ENCODE measurements at places on chromosomes 16 and 17. TPM values are rescaled to one million over a fixed set of nuclear protein-coding genes. Genes with fewer than 3 reads are reported as not detected.

DNA sequence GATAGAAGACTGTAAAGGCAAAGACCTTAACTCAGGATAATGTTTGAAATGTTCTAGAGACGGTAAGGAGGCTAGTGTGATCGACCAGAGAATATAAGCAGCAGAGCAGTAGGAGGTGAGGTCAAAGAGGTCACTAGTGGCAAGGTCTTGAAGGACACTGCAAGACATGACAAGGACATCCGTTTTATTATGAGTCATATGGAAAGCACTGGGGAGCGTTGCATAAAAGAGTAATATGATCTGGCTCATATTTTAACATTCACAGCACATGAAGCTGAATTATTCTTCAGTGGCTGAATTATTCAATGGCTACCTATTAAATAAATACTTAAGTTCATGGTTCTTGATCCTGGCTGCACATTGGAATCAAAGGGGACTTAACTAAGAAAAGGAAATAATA lies 123.7 kb downstream of the SOX9 start:
- no peak overlapping the region for H3K4me3 ChIP-seq
- peaks cover 12% of the 10 kb centered on the region for H3K27me3 ChIP-seq
- no peak for DNase-seq
- H3K27ac ChIP-seq: no peak overlapping the region
- H3K36me3 ChIP-seq: no peaks in the 10 kb centered on the region

DNA sequence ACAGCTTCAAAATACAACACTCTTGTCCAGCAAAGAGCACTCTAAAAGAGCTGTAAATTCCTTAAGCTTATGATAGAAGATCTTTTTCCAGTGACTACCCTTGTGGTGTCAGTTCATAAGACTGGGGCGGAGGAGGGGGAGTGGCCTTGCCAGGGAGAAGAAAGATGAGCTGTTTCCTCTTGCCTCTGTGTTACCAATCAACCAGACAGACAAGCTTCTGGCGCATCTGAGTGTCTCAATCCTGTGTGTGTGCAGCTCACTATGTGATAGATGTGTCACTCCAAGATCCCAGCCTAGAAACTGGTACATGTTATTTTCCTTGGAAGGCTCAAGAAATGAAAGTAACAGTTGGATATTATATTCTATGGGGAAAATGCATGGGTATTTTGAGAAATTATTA lies 167.4 kb upstream of the CACNG3 start:
- no peak for DNase-seq
- no peaks in the 10 kb centered on the region for H3K4me1 ChIP-seq
- no peak overlapping the region for H3K4me3 ChIP-seq
- no peaks in the 10 kb centered on the region for H3K36me3 ChIP-seq

- H3K4me3 ChIP-seq: no peak overlapping the region
- H3K27me3 ChIP-seq: peaks cover 41% of the 10 kb centered on the region
- peaks cover 13% of the 10 kb centered on the region for H3K4me1 ChIP-seq
- H3K27ac ChIP-seq: peak overlapping the region; percentile 48
- H3K36me3 ChIP-seq: no peaks in the 10 kb centered on the region
Measured at GRCh38 chr17:72151565-72152386, 31.0 kb downstream of the SOX9 start.

DNA sequence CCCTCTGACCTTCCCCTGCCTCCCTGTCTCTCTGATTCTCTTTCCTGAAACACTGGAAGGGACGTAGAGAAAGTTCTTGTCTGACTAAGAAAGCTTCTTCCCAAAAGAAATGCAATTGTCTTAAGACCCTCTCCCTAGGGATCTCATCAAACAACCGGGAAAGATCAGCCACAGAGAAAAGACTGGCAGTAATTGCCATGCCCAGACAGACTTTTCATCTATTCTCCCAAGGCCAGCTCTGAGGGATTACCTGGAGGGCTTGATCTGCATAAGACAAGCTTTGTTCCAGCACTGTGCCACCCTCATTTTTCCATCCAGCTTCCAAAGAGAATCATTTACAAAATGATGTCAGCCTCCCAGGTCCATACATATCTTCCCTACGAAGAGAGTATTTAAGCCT lies 38.8 kb upstream of the HS3ST3A1 start:
- H3K27me3 ChIP-seq: peaks cover 10% of the 10 kb centered on the region
- no peak overlapping the region for H3K4me3 ChIP-seq
- DNase-seq: no peak
- H3K27ac ChIP-seq: no peak overlapping the region
- H3K36me3 ChIP-seq: no peaks in the 10 kb centered on the region

GRCh38 chr17:20066253-20066652 lies 57.1 kb downstream of the SPECC1 start:
- H3K36me3 ChIP-seq: no peaks in the 10 kb centered on the region
- peaks cover 21% of the 10 kb centered on the region for H3K27me3 ChIP-seq
- no peak for DNase-seq
- peaks cover 1% of the 10 kb centered on the region for H3K4me1 ChIP-seq

SMPD3 gene
- total RNA-seq: 1.7 TPM

DNA sequence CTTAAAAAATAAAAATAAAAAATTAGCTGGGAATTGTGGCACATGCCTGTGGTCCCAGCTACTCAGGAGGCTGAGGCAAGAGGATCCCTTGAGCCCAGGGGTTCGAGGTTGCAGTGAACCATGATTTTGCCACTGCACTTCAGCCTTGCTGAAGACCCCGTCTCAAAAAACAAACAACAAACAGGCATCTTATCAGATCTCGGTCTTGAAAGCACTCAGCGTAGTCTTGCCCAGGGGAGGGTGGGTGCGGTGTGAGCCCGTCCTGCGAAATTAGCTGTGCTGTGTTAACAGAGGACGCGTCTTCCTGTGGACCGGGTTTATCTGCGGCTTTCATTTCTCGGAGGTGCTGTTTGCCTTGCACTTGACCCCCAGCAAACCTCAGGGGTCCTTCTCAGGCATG lies 5.4 kb downstream of the GAA start:
- H3K36me3 ChIP-seq: no peaks in the 10 kb centered on the region
- DNase-seq: no peak
- H3K4me1 ChIP-seq: peaks cover 9% of the 10 kb centered on the region
- no peak overlapping the region for H3K4me3 ChIP-seq
- no peak overlapping the region for H3K27ac ChIP-seq

- no peak overlapping the region for H3K27ac ChIP-seq
- peaks cover 5% of the 10 kb centered on the region for H3K36me3 ChIP-seq
- H3K4me1 ChIP-seq: peaks cover 1% of the 10 kb centered on the region
- no peak for DNase-seq
- no peak overlapping the region for H3K4me3 ChIP-seq
Measured at GRCh38 chr16:70694868-70695218, 9.0 kb upstream of the MTSS2 start.

- H3K27me3 ChIP-seq: peaks cover 14% of the 10 kb centered on the region
- no peak for DNase-seq
- H3K4me1 ChIP-seq: peaks cover 2% of the 10 kb centered on the region
- H3K36me3 ChIP-seq: no peaks in the 10 kb centered on the region
- H3K27ac ChIP-seq: peak overlapping the region; percentile 47
Measured at GRCh38 chr16:75494661-75495075, 573 bp downstream of the CHST6 start.

GRCh38 chr17:39701012-39701783 lies 1.3 kb downstream of the ERBB2 start:
- DNase-seq: no peak
- H3K4me3 ChIP-seq: peak overlapping the region; percentile 93
- H3K27ac ChIP-seq: peak overlapping the region; percentile 77
- peaks cover 49% of the 10 kb centered on the region for H3K4me1 ChIP-seq

GRCh38 chr16:31344712-31345111 lies 10.3 kb upstream of the ITGAX start:
- H3K4me1 ChIP-seq: no peaks in the 10 kb centered on the region
- no peaks in the 10 kb centered on the region for H3K36me3 ChIP-seq
- no peak for DNase-seq
- no peak overlapping the region for H3K4me3 ChIP-seq
- peaks cover 11% of the 10 kb centered on the region for H3K27me3 ChIP-seq
- no peak overlapping the region for H3K27ac ChIP-seq

DNA sequence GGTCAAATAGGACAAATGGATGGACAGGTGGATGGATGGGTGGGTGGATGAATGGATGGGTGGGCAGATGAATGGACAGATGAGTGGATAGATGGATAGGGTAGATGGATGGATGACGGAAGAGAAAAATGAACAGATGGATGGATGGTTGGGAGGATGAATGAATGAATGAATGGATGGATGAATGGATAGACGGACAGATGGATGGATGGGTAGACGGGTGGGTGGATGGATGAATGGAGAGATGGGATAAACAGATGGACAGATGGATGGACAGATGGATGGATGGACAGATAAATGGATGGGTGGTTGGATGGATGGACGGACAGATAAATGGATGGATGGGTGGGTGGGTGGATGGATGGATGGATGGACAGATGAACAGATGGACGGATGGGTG lies 232.8 kb downstream of the GRIN2A start:
- no peaks in the 10 kb centered on the region for H3K36me3 ChIP-seq
- H3K27me3 ChIP-seq: peaks cover 44% of the 10 kb centered on the region
- H3K4me3 ChIP-seq: no peak overlapping the region
- H3K27ac ChIP-seq: no peak overlapping the region
- no peak for DNase-seq

DNA sequence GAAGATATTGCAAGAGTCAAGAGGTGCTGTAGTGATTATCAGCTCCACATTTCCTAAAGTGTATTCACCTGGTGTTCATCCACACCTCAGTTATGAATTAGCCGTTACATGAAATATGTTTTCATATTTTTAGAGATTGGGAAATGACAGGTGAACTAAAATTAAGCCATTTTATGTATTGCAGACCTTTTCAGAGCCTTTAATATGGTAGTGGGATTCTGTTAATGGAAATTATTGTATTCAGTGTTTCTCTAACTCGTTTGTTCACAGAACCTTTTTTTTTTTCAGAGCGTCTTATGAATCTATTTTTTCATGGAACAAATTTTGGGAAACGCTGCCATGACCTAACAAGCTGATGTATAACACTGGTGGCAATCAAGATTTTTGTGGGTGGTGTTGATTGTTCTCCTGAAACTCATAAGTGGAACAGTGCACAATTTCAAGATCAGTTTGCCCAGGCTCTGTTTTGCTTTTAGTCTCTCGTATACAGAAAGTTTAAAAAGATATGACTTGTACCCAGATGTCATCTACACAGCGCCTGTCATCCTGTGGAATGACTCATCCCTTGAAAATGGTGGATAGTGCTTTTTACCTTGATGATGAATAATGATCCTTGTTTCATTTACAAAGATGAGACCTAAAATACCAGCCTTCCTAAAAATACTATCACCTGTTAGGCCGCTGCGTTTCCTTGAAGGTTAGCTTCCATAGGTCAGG lies 88.8 kb downstream of the ARHGAP44 start:
- no peak overlapping the region for H3K27ac ChIP-seq
- no peaks in the 10 kb centered on the region for H3K4me1 ChIP-seq
- H3K27me3 ChIP-seq: no peaks in the 10 kb centered on the region
- no peaks in the 10 kb centered on the region for H3K36me3 ChIP-seq
- H3K4me3 ChIP-seq: no peak overlapping the region

HBQ1 gene
- total RNA-seq: 0.84 TPM

GRCh38 chr17:81333616-81334368 lies 38.7 kb upstream of the SLC38A10 start:
- H3K4me3 ChIP-seq: peak overlapping the region; percentile 16
- H3K27ac ChIP-seq: peak overlapping the region; percentile 92
- DNase-seq: no peak
- H3K36me3 ChIP-seq: no peaks in the 10 kb centered on the region
- peaks cover 4% of the 10 kb centered on the region for H3K27me3 ChIP-seq
- H3K4me1 ChIP-seq: peaks cover 57% of the 10 kb centered on the region

TNFSF12 gene
- total RNA-seq: 10.7 TPM

GRCh38 chr17:55648086-55648485 lies 74.6 kb downstream of the TMEM100 start:
- no peak overlapping the region for H3K4me3 ChIP-seq
- no peak for DNase-seq
- no peak overlapping the region for H3K27ac ChIP-seq
- peaks cover 11% of the 10 kb centered on the region for H3K27me3 ChIP-seq
- H3K36me3 ChIP-seq: no peaks in the 10 kb centered on the region
- peaks cover 4% of the 10 kb centered on the region for H3K4me1 ChIP-seq

C16orf46 gene
- 2.9 TPM for total RNA-seq

- no peaks in the 10 kb centered on the region for H3K36me3 ChIP-seq
- H3K27me3 ChIP-seq: peaks cover 46% of the 10 kb centered on the region
- no peak overlapping the region for H3K27ac ChIP-seq
- no peak overlapping the region for H3K4me3 ChIP-seq
- peaks cover 2% of the 10 kb centered on the region for H3K4me1 ChIP-seq
Measured at GRCh38 chr17:75876190-75876937, 2.0 kb downstream of the TRIM47 start.

ASPHD1 gene
- 3.8 TPM for total RNA-seq

Data from progenitor cell of endocrine pancreas (in vitro differentiated cells).